ENCODE measurements at places on chromosomes 6 and 20. TPM values are rescaled to one million over a fixed set of nuclear protein-coding genes. Genes with fewer than 3 reads are reported as not detected.
A peak's percentile ranks its signal among the peaks of the same experiment; 100 is the strongest.

The CDH26 gene
- not detected for total RNA-seq

The EYS gene
- total RNA-seq: not detected

- no peaks in the 10 kb centered on the region for H3K27me3 ChIP-seq
- peak; percentile 49 for DNase-seq
- no peak overlapping the region for H3K4me3 ChIP-seq
- H3K27ac ChIP-seq: no peak overlapping the region
- no peaks in the 10 kb centered on the region for H3K36me3 ChIP-seq
Observed at GRCh38 chr6:142380626-142381025, 78.8 kb downstream of the ADGRG6 start.

- H3K4me3 ChIP-seq: no peak overlapping the region
- no peaks in the 10 kb centered on the region for H3K27me3 ChIP-seq
- no peak for DNase-seq
- H3K27ac ChIP-seq: no peak overlapping the region
Observed at GRCh38 chr6:68710496-68710895, 75.4 kb downstream of the ADGRB3 start.

GRCh38 chr6:119353696-119354095 lies 4.1 kb upstream of the MAN1A1 start:
- H3K27ac ChIP-seq: no peak overlapping the region
- DNase-seq: no peak
- peaks cover 22% of the 10 kb centered on the region for H3K4me1 ChIP-seq
- H3K27me3 ChIP-seq: no peaks in the 10 kb centered on the region
- H3K4me3 ChIP-seq: no peak overlapping the region

All from Karpas-422 (cell line).